ENCODE measurements at places on chromosomes 6 and 20.

DNA sequence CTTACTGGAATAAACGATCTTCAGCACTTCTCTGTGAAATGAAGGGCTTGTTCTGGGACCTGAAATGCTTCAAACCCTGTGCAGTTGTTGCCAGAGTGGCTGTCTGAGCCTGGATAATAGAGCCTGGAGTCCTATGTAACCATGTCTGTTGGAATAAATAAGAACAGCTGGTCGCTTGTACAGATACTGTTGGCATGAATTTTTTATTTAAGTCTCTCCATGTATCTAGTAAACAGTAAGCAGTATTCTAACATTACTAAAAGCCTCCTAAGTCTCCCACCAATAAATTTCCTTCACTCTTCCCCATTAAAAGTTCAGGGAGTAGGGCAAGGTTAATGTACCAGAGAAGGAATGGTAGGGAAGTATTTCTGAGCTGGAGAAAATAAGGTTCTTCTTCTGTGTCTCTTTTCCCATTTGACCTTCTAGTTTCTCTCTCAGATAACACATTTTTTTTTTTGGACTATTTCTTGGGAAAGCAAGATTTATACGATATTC, 227.5 kb downstream of the PRL start:
- no peak for DNase-seq

- no peak for DNase-seq
These were observed 82.9 kb upstream of the SCAF8 start for GRCh38 chr6:154650351-154650750.

GRCh38 chr6:162666246-162666645, 61.3 kb downstream of the PRKN start:
- no peak for DNase-seq

- no peak for DNase-seq
These were observed 55.1 kb downstream of the MYLK4 start for GRCh38 chr6:2695454-2696095.

DNA sequence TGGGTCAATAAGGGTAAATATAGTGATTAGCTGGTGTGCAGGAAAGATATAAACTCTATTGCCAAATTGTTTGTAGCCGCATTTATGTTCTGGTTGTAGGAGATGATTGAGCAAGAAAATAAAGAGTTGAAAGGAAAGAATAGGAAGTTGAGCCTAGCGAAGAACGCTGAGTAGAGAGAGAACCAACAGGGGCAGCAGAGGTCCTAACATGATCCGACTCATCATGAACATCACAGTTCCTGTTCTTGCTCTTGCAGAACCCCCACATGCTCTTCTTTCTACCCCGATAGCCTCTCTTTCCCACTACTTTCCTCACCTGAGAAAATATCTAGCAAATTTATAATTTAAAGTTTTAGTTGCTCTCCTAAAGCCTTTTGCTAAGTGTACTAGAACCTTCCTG, 9.9 kb upstream of the ID4 start:
- no peak for DNase-seq

- DNase-seq = no peak
These were observed 4.0 kb upstream of the SLC23A2 start for GRCh38 chr20:5005326-5005725.

DNA sequence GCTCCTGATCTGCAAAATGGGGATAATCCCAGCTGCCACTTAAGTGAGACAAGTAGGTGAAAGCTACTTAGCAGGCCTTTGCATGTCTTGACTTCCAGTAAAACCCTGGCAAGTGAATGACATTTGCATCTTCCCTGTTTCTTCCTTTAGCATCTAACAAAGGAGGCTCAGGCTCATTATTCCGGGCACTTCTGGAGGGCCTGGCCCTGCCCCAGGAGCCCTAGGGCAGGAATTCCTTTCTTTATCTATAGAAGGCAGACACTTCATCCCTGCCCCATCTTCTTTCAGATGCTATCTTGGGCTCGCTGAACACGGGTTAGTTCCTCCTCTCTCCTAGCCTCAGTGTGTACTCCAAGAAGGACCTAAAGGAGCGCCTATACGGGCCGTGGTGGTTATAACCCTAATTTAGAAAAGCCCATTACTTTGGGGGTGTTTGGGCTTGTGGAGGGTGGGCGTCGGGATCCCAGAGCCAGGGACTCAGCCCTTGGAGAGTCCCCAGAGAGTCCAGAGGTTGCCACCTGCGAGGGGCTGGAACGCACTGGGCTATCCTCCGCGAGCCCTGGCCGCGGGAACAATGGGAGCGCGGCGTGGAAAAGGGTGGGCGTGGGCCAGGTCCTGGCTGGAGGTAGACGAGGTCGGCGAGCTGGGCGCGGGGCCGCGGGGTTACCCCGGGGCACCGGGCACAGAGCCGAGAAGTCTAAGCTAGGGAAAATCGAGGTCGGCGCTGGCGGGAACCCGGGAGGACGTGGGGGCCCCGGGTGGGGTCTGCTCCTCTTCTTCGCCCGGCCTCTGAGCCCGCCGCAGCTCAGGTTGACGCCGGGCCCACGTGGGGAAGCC, 62.8 kb upstream of the EPB41L1 start:
- no peak for DNase-seq

DNA sequence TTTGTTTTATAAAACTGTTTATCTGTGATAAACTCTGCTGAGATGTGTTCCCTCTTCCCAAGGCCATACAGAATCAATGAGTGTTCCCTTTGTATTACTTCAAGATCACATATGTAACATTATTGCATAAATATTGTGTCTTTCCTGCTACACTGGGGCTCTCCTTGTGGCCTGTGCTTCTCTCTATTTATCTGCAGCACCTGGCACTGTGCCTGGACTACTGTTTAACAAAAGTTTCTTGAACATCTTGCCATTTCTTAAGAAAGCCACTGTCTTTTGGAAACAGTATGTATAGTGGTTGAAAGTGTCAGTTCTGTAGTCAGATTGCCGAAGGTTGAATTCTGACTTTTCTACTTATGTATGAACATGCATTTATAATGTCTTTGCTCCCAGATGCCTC, 169.0 kb upstream of the SCGN start:
- DNase-seq = no peak

GRCh38 chr6:37406726-37407341, 26.2 kb upstream of the CMTR1 start:
- no peak for DNase-seq

GRCh38 chr6:113306552-113307145, 550.5 kb upstream of the MARCKS start:
- peak; percentile 29 for DNase-seq

- no peak for DNase-seq
These were observed 31.0 kb downstream of the TOMM6 start for GRCh38 chr6:41818271-41819054.

DNA sequence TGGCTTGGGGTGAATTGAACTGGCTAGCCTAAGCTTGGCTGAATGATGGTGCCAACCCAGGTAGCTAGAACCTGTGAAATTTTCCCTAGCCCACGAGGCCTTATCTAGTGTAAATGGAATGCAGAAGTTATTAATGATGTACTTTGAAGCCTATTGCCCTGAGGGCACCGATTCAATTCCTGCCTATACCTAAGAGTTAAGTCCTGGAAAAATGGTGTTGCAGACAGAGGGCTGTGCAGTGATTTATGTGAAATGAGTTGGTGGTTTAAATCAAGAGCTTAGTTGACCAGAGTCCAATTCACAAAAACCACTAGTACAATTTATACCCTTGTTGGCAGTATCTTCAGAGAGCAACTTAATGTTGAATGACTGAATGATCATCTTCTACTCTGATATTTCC, 373.8 kb upstream of the JAG1 start:
- no peak for DNase-seq

GRCh38 chr20:24648919-24649318, 179.5 kb downstream of the SYNDIG1 start:
- no peak for DNase-seq

GRCh38 chr20:50588034-50588736, 78.0 kb downstream of the PTPN1 start:
- DNase-seq = peak; percentile 66

DNA sequence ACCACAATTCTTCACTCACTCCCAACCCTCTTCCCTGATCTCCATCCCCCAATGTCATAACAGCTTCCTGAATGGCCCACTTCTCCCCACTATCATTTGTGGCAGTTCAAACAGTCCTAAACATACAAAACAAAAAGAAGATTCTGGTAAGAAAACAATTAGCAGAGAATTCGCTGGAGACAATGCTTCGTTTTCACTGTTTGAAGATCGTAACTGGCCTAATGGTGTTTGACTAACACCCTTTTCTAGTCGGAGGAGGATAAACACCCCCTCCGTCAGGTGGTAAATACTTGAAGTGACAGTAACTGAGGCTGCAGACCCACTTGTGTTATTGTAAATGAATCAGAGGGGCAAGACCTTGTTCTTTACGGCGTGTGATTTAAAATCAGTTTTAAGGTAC, 3.8 kb downstream of the EYA2 start:
- DNase-seq = no peak

- DNase-seq = peak; percentile 68
These were observed 10.1 kb upstream of the ZNF337 start for GRCh38 chr20:25706793-25707192.

GRCh38 chr20:13009682-13010406, 1.1 kb downstream of the SPTLC3 start:
- DNase-seq = peak; percentile 23

DNA sequence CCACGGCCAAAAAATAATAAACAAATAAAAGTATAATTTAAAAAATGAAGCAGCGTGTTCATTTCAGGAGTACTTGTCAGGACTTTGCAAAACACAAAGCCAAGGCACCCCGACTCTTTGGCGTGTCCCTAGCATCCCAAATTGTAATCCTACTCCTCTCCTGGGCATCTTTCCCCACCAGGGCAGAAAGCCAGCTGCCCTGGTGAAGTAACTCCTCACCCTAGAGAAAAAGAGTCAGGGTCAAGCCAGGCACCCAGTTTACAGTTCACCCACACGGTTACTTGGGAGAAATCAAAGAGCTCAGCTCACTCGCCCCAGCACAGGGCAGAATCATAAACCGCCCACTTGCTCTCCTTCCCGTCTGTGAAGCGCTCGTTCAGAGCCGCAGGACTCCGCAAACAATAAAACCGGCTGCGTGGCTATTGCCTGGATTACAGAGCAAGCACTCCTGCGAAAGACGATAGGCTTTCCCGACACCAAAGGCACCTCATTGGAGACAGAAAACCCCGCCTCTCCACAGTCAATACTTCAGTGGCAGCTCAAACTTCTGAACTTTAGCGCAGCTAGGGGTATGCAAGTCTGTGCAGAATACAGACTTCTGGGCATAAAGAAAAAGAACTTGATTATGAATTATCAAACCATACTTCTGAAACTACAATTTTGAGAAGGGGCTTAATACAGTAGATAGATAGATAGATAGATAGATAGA, 73.0 kb upstream of the NHSL1 start:
- DNase-seq = no peak

GRCh38 chr20:7848351-7848750, 91.9 kb downstream of the HAO1 start:
- no peak for DNase-seq

GRCh38 chr20:48277266-48277665, 492.0 kb upstream of the SULF2 start:
- DNase-seq = no peak

DNA sequence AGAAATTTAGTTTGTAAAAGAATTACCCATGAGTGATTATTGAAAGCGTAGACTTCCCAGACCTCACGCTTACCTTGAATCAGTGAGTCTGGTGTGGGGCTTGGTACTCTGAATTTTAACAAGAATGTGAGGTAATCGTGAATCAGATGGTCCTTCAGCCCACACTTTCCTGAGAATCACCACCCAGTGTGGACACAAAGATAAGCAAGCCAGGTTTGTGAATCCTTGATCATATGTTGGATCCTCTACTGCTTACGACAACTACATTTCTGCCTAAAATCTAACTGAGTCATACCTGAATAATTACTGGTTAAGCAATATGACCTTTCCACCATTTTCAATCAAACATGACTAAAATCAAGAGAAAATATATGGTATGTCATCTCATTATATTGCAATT, 589.3 kb downstream of the TFAP2A start:
- no peak for DNase-seq

DNA sequence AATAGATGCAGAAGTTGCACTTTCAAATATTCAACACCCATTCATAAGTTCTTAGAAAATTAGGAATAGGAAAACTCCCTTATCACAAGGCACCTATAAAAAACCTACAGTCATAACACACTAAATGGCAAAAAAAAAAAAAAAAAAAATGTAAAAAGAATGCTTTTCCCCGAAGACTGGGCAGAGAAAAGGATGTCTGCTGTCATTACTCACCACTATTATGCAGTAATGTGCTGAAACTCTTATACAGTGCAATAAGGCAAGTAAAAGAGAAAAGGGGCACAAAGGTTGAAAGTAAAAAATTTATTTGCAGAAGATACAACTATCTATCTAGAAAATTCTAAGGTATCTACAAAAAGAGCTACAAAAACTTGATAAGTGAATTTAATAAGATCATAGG, 607.8 kb upstream of the ARID1B start:
- no peak for DNase-seq

GRCh38 chr6:125207956-125208355, 54.4 kb downstream of the TPD52L1 start:
- DNase-seq = no peak

- no peak for DNase-seq
These were observed 699.0 kb upstream of the CITED2 start for GRCh38 chr6:140073456-140073855.

- no peak for DNase-seq
These were observed 11.0 kb downstream of the TRIM10 start for GRCh38 chr6:30149858-30150550.

DNA sequence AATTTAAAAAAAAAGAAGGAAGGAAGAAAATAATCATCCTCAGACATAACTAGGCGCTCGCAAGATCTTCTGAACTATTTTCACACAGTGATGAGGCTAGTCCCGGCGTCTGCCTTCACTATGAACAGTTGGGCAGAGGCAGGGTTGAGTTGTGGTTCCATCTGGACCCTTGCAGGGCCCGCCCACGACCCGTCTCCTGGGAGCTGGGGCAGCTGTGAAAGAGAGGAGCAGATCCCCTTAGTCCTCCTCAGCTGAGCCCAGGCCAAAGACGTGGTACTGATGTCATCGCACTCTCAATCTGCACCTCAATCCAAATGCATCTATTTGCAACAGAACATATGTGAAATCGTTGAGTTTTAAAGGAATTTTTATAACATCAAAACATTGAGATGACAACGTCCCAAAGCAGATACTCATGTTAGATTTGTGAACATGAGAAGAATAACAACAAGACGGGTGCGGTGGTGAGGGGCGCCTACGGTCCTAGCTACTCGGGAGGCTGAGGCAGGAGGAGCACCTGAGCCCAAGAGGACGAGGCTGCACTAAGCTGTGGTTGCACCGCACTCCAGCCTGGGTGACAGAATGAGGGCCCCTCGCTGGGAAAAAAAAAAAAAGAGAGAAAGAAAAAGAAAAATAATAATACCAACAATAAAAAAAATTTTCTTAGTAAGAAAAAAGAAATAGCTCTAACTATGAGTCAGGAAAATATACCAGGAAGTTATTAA, 15.3 kb downstream of the TCFL5 start:
- no peak for DNase-seq

- DNase-seq = no peak
These were observed 124.8 kb upstream of the SLC2A12 start for GRCh38 chr6:134177236-134177635.

- DNase-seq = no peak
These were observed 35.7 kb downstream of the TGM2 start for GRCh38 chr20:38129248-38129865.

- DNase-seq = no peak
These were observed at the start of gene PRR18 for GRCh38 chr6:166308033-166308768. Gene PRR18 (minus strand): TSS chr6:166308392. CDS start chr6:166308142, 250 bp downstream.

- DNase-seq = no peak
These were observed 155.2 kb upstream of the PTPN1 start for GRCh38 chr20:50354721-50355589.

- DNase-seq = no peak
These were observed 251.6 kb downstream of the PHF3 start for GRCh38 chr6:63887002-63887751.

- no peak for DNase-seq
These were observed 68.8 kb downstream of the IMPG1 start for GRCh38 chr6:76003686-76004085.

- DNase-seq = no peak
These were observed 43.4 kb downstream of the SNRNP48 start for GRCh38 chr6:7633361-7633760.

All from CD4-positive, alpha-beta T cell treated with Interleukin-17A for 1 hour (primary cell).